ENCODE measurements at places on chromosomes 1 and 21.

- no peak for DNase-seq
Measured at GRCh38 chr1:64140596-64140995, 62.8 kb upstream of the UBE2U start.

- DNase-seq = no peak
Measured at GRCh38 chr1:6157132-6157527, 23.0 kb downstream of the CHD5 start.

DNA sequence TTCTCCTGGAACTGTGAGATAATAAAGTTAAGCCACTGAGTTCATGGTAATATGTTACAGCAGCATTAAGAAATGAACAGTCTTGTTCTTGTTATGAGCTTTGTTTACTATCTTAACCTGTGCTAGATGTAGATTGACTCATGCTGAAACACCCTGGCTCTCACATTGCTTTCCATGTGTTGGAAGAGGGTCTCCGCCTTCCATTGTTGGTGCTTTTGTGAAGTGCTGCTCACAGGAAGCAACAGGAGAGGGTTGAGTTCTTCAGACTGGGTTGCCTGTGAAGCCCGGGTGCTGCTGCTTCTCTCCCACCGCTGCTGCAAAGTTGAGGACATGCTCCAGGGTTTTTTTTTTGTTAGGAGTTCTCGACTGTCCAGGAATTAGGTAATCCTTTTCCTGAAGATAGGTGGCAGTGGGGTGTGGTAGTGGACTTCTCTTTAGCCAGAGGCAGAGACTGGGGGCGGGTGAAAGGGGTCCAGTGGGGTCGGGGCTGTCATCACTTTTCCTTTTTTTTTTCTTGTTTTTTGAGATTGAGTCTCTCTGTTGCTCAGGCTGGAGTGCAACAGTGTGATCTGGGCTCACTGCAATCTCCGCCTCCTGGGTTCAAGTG lies 28.7 kb upstream of the HMGN1 start:
- DNase-seq = no peak

DNA sequence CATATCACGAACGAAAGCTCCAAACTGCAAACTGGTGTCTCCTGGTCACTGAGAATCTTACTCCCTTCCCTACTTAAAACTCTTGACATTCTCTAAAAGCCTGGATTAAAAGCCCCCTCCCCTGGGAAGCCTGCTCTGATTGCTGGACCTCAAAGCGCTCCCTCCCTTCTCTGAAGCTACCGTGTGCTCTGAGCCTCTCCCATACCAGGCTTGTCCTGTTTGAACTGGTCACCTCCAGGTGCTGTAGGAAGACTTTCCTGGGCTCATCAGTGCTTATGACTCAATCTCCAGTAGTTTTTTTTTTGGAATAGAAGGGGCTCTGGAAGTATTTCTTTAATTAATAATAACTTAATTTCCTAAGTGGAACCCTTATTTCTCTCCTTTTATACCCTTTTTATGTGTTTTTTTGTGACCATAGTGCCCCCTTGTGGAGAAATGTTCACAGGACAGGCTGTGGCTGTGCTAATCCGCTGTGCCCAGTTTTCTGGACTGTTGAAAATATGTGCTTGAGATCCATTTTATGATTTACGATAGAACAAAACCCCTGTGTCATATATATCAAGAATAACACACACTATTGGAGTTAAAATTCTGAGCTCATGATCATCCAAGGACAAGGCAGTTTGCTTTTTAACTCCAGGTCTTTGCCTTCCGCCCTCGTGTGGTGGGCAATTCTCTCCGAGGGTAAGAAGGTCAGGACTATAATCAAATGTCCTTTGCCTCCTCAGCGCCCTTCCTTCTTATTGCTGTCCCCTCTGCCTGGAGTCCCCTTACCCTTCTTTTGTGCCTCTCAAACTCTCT lies 16.9 kb downstream of the MTARC1 start:
- DNase-seq = peak; percentile 51

DNA sequence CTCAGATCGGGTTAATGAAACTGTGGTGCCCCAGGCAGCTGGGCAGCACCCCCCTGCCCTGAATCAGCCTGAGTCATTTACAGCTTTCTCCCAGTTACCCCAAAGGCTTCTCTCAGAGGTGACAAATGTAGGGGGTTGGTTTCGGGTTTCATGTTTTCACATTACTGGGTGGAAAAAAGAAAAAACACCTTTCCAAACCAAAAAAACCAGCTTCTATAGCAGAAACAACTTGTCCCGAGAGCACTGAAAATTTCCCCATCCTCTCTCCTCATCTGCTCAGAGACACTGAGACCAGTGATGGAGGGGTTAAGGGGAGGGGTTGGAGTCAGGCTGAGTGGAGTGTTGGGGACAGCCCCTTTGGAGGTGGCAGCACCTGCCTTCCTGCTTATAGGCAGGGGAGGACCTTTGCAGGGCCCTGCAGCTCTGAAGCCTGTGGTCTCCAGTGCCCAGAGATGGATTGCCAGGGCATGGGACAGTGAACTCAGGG lies 15.6 kb downstream of the UTP11 start:
- DNase-seq = no peak

DNA sequence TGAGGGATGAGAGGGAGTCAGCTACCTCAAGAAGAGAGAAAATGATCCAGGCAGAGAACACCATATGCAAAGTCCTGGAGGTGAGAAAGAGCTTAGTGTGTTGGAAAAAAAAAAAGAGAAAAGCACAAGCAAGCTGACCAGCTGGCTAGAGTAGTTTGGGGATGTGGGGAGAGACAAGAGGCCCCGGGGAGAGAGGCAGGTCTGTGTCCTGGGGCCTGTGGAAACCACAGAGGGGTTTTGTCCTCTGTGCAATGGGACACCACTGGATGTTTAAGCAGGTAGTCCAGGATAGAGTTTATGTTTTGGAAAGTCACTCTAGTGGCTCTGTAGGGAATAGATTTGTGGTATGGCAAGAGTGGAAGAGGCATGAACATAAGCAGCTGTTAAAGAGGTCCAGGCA lies 14.4 kb upstream of the CHI3L1 start:
- DNase-seq = no peak

GRCh38 chr1:114272593-114272992 lies 118.9 kb upstream of the SYT6 start:
- no peak for DNase-seq
